ENCODE measurements at places on chromosomes 6 and 20. TPM values are rescaled to one million over a fixed set of nuclear protein-coding genes. Genes with fewer than 3 reads are reported as not detected.

The FGD2 gene
- 60.3 TPM for total RNA-seq

The HLA-DQB1 gene
- 56.8 TPM for total RNA-seq

The TNXB gene
- total RNA-seq, result 44.8 TPM

DNA sequence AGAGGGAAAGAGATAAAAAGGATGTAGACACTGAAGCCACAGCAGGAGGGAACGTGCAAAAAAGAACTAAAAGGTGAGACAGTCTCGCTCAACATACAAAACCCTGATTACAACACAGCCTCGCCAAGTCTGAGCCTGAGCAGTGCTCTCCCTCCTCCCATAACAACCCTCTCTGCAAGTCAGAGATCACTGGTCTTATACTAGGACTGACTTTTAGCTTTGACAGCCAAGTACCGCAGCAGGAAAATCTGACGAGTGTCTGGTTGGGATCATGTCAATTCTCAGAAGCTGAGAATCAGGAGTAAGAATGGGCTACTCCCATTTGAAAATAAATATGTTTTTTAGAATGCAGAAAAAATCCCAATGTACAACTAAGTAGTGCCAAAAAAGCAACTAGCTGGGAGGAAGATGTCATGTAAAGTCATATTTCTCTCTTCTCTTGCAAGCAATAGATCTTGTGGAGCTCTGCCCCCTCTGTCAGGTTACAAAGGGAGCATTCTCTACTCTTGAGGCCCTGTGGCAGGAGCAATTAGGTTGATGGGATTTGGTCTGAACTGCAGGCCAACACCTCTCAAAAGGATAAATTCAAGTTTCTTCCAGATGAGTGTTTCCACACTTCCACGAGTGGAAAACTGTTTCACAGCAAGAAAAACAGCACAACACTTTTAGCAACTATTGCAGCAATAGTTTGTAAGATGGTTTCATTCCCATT, 118.9 kb upstream of the COL21A1 start:
- peaks cover 13% of the 10 kb centered on the region for H3K4me1 ChIP-seq
- H3K4me3 ChIP-seq, result no peak overlapping the region
- DNase-seq, result no peak
- no peaks in the 10 kb centered on the region for H3K36me3 ChIP-seq
- no peaks in the 10 kb centered on the region for H3K27me3 ChIP-seq

DNA sequence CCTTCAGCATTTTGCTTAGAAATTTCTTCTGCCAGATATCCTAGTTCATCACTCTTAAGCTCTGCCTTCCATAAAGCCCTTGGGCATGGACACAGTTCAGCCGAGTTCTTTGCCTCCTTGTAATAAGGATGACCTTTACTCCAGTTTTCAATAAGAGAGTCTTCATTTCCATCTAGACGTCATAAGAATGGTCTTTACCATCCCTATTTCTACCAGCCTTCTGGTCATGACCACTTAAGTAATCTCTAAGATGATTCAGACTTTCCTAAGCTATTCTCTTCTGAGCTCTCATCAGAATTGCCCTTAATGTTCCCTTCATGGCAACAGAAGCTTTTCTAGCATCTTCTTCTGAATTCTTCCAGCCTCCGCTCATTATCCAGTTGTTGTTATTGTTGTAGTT, 126.1 kb downstream of the TFAP2C start:
- no peak for DNase-seq
- H3K27ac ChIP-seq, result no peak overlapping the region
- H3K4me1 ChIP-seq, result no peaks in the 10 kb centered on the region
- no peak overlapping the region for H3K4me3 ChIP-seq
- H3K27me3 ChIP-seq, result peaks cover 62% of the 10 kb centered on the region

DNA sequence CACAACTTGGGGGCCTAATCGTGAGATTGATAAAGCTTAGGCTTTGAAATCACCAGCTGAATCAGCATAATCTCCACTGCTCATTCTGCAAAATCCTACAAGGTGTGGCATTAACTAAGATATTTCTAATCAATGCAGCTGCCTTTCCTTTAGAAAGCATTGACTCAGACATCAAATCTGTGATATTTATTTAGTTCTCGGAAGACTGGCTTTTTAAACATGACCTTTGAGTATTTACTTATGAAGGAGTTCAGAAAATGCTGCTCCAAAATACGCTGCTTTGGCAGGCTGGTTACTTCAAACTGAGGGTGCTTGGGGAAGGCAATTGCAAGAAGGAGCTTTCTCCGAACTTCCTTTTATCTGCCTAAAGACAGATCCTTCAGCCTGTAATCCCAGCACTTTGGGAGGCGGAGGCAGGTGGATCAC, 23.7 kb upstream of the FUCA2 start:
- H3K27ac ChIP-seq, result no peak overlapping the region
- DNase-seq, result no peak
- no peaks in the 10 kb centered on the region for H3K36me3 ChIP-seq
- H3K4me3 ChIP-seq, result no peak overlapping the region
- no peaks in the 10 kb centered on the region for H3K27me3 ChIP-seq

GRCh38 chr20:47016068-47016664, 121.5 kb downstream of the EYA2 start:
- H3K4me3 ChIP-seq, result no peak overlapping the region
- DNase-seq, result no peak
- no peaks in the 10 kb centered on the region for H3K36me3 ChIP-seq
- no peaks in the 10 kb centered on the region for H3K27me3 ChIP-seq

GRCh38 chr20:5923493-5923892, 26.8 kb downstream of the TRMT6 start:
- no peaks in the 10 kb centered on the region for H3K4me1 ChIP-seq
- DNase-seq, result no peak
- H3K27me3 ChIP-seq, result no peaks in the 10 kb centered on the region
- no peak overlapping the region for H3K4me3 ChIP-seq
- H3K36me3 ChIP-seq, result no peaks in the 10 kb centered on the region

- H3K4me1 ChIP-seq, result no peaks in the 10 kb centered on the region
- peaks cover 69% of the 10 kb centered on the region for H3K27me3 ChIP-seq
- H3K36me3 ChIP-seq, result no peaks in the 10 kb centered on the region
- no peak for DNase-seq
- H3K4me3 ChIP-seq, result peak overlapping the region; percentile 56
- H3K27ac ChIP-seq, result peak overlapping the region; percentile 53
These were observed 790 bp downstream of the TOX2 start for GRCh38 chr20:43915211-43916072.

GRCh38 chr6:44004625-44005506, 122.4 kb downstream of the MRPL14 start:
- no peak for DNase-seq
- no peak overlapping the region for H3K4me3 ChIP-seq
- H3K27ac ChIP-seq, result no peak overlapping the region
- no peaks in the 10 kb centered on the region for H3K4me1 ChIP-seq
- H3K36me3 ChIP-seq, result no peaks in the 10 kb centered on the region
- peaks cover 8% of the 10 kb centered on the region for H3K27me3 ChIP-seq

- no peaks in the 10 kb centered on the region for H3K27me3 ChIP-seq
- H3K4me3 ChIP-seq, result no peak overlapping the region
- H3K36me3 ChIP-seq, result no peaks in the 10 kb centered on the region
- DNase-seq, result no peak
These were observed 13.9 kb downstream of the FILIP1 start for GRCh38 chr6:75479712-75480111.

DNA sequence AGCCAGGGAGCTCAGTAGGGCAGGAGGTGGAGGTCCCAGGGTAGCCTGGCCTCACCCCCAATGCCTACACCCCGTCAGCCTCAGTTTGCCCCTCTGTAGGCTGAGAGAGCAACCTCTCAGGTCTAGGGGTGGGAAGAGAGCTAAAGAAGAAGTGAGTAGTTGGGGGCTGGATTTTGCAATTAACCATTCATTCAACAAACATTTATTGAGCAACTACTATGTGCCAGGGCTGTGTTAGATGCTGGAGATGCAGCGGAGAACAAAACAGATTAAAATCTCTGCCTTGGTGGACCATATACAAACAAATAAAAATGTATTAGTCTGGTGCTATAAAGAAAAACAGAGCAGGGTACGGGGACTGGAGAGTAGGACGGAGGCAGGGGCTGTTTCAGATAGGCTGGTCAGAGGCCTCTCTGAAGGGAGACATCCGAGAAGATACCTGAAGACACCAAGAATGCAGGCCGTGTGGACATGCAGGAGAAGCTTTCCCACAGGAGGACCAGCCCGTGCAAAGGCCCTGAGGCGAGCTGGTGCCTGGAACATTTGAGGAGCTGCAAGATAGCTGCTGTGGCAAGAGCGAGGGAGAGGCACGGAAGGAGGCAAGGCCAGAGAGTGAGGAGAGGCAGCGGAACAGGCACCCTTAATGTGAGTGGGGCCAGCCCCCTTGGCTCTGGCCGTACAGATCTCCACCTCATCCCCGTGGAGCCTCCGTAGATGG, 60.3 kb downstream of the GRM4 start:
- no peak for DNase-seq
- H3K36me3 ChIP-seq, result no peaks in the 10 kb centered on the region
- H3K27me3 ChIP-seq, result no peaks in the 10 kb centered on the region
- no peaks in the 10 kb centered on the region for H3K4me1 ChIP-seq
- H3K4me3 ChIP-seq, result no peak overlapping the region

GRCh38 chr20:46275091-46275490, 33.2 kb downstream of the CDH22 start:
- H3K36me3 ChIP-seq, result no peaks in the 10 kb centered on the region

Data from left lung (tissue), 14 donors.